ENCODE measurements at places on chromosomes 3 and 15.

GRCh38 chr15:79960502-79961212, 10.3 kb downstream of the BCL2A1 start:
- DNase-seq: no peak

- DNase-seq: no peak
These were observed 15.6 kb downstream of the CLEC3B start for GRCh38 chr3:45041666-45042065.

DNA sequence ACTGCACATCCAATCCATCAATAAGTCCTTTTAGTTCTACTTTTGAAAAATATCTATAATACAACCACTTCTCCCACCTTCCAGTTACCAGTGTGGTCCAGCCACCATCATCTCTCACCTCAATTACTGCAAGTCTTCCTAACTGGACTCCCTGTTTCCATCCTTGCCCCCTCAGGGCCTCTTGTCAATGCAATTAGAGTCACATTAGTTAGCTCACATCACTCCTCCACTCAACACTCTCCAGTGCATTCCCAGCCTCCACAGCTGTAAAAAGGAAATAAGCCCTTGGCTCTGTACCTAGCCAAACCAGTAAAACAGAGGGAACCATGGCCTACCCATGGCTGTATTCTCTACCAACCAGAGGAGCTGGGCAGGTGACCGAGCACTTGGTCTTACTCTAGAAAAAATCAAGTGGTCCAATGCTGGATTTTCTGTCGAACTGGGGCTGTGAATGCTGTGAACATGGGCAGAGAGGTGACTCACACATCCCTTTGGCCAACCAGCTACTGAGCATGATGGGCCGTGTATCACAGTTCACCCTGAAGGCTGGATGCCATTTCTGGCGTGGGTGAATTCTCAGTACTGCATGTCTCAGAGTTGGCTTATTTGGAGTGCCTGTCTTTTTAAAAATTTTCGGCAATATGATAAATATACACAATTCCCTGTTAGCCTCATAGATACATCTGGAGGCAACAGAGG, 62.5 kb upstream of the C15orf61 start:
- DNase-seq: no peak

- DNase-seq: no peak
These were observed 204.6 kb upstream of the IL12A start for GRCh38 chr3:159783780-159784742.

DNA sequence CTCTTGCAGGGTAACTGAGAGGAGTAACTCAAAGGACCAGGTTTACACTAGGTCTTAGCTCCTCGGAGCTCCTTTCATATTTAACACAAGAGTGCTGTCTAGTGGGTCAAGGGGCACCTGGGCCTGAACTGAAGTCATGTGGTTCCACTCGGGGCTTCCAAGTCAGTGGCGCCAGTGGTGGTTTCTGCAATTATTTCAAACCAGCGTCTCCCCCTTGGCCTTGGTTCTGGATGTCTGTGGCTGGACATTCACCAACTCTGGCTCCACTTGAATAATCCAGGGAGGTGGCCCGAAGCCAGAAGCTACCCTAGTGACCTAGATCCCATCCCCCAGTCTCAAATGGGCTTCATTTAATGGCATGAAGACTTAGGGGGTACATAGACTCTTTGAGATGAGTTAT, 144.3 kb upstream of the ADAMTS9 start:
- no peak for DNase-seq

DNA sequence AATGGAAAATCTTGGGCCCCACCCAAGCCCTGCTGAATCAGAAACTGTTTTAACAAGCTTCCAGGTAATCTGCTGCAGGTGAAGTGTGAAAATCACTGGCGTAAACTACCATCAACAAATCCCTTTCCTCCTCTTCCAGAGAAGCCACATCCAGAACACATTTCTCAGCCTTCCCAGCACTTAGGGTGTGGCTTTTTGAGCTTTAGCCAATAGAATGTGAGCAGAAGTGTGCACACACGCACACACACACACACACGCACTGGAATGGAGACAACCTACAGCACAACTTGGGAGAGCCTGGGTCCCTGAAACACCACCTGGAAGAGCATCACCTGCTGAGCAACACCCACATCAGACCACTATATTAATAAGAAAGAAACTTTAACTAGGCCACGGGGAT, 98.6 kb downstream of the OSBPL10 start:
- no peak for DNase-seq

GRCh38 chr3:127004641-127005397, 21.9 kb downstream of the PLXNA1 start:
- DNase-seq: no peak

GRCh38 chr3:175432376-175433025, 573.4 kb downstream of the NAALADL2 start:
- no peak for DNase-seq

- DNase-seq: no peak
These were observed 83.8 kb upstream of the BCHE start for GRCh38 chr3:165920984-165921383.

DNA sequence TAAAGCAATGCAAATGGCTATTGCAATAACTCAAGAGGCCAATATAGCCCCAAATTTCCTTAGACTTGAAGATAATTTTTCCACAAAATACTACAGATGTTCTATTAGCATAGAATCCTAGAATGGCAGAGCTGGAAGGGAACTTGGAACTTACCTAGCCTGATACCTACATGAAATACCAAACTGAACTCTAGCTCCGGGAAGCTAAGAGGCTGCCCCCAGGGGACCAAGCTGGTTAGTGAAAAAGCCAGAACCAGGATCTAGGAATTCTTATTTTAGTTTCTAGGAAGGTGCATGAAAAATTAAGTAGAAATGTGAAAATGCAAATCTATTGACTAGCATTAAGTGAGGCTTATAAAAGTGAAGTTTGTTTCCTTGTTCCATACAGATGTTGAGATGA, 256.0 kb upstream of the CBLB start:
- DNase-seq: no peak

DNA sequence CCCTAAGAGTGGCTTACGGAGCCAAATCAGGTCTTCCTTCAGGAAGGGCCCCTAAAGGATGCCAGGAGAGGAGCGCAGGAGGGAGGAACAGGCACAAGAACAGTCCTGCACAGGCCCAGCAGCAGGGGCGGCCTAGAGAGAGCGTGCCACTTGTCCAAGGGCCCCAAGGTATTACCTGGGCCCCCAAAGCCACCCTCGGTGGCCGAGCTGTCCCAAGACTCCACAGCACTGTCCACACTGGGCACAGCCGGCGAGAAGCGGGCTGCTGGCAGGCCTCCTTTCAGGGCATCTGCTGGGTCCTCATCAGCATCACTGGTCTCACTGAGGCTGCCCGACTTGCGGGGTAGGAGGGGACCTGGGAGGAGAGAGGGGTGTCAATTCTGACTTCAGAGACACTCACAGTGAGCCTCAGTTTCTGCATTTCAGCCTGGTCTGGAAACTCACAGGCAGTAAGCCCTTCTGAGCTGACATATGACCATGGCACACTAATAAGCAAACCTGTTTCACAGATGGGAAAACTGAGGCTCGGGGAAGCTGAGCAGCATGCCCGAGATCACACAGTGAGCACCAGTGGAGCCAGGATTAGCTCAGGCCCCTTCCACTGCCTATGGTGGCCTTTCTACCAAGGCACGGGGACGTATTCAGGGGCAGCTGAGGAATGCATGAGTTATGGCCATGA, 33.4 kb downstream of the GRIP2 start:
- DNase-seq: no peak

GRCh38 chr3:87426918-87427317, 150.5 kb upstream of the POU1F1 start:
- no peak for DNase-seq

DNA sequence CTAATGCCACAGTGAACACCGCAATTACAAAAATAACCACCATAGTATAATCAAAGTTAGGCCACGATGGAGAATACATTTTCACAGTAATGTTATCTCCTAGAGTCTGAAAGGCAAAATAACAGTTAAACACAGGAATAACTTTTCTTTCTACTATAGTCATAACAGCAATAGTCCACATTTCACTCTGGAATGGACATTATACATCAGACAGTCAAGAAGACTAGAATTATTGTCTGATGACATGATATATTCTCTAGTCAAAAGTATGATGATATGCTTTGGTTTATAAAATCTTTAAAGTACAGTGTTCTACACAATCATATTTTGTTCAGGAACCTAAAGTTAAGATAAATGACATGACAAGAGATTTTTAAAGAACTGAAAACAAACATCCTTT, 18.0 kb downstream of the SPPL2A start:
- DNase-seq: no peak

GRCh38 chr3:49277383-49277775, 347 bp upstream of the C3orf62 start:
- DNase-seq: no peak

DNA sequence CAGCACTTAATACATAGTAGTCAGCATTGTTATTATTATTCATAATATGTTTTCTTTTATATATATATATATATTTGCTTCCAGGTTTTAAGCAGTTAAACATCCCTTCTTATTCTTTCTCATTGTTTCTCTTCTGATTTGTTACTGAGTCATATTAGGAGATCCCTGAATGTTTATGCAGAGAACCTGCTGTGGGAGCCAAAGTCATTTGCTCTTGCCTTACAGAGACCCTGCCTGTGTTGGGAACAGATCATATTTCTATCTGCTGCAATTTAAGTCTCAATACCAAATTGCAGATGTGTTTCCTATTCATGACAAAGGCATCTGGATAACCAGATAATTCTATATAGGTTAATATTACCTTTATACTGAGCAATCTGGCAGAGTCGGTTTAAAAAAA, 323.0 kb upstream of the UMPS start:
- DNase-seq: no peak

DNA sequence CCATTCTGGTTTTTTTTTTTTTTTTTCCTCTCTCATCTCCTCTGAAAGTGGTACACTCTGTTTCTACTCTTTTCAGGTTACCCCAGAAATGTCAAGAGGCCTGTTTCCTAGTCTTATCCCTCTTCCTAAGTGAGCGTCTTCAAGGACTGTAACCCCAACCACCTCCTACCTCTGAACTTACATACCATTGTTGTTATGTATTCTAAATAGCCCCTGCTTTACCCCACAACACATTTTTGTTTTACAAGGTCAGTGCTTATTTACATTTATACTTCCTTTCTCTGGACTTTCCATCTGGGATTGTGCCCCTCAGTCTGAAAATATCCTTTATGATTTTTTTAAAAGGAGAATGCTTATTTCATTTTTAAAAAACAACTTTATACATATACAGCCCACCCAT, 38.8 kb downstream of the PTH1R start:
- DNase-seq: no peak

GRCh38 chr15:71082803-71083202, 32.5 kb upstream of the THSD4 start:
- no peak for DNase-seq

DNA sequence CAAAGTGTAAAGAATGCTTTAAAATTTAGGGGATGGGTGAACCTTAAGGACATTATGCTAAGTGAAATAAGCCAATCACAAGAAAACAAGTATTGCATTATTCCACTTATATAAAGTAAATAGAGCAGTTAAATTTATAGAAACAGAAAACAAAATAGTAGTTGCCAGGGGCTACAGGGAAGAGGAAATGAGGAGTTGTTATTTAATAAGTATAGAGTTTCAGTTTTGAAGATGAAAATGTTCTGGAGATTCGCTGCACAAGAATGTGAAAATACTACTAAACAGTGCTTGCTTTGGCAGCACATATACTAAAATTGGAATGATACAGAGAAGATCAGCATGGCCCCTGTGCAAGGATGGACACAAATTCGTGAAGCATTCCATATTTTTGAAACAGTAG, 32.0 kb downstream of the DNAH12 start:
- no peak for DNase-seq

GRCh38 chr15:79916502-79917132, 19.8 kb upstream of the MTHFS start:
- DNase-seq: no peak

DNA sequence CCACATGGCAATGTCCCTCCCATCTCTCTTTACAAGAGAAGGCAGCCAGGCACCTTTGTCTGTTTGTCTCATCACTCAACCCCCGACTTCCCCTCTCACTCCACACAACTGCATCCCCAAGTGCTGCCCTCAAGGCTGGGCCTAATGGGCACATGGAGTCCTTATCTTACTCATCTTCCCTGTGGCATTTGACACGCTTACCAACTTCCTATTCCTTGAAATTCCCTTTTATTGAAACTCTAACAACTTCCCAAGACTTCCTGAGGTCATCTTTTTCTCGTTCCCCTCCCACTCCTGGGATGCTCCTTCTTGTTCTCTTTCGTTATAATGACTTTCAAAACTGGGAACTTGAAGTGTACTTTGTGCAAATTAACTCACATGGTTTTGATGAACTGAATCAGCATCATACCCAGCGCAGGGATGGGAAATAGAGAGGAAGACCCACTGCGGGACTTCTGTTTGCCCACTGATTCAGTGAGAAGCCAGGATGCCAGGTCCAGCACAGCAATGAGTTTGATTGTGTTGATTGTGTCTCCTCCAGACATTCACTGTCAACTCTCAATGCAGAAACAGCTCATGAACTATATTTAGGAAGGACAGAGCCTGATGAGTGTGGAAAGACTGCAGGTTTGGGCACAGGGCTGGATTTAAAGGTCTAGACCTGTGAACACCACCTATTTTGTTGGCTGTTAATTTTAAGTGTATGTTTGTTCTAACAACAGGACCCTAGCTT, 104.7 kb upstream of the TNIK start:
- DNase-seq: no peak

GRCh38 chr15:31102374-31103342, 1.1 kb upstream of the TRPM1 start:
- no peak for DNase-seq

DNA sequence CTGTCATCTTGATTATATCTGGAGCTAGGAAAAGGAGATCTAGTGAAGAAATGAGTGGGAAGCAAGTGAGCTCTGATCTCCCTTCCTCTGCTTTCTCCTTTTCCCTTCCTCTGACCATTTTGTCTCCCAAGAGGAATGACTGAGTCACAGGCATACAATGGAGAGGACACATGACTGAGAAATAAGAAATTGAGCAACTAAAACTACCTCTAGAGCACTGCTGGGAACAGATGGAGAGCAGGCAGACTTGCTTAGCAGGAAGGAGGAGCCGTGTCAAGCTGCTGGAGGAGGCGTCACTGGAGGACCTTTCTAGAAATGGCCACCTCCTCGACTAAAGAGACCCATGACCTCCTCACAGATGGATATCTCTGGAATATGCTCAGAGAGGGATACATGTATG, 66.9 kb upstream of the MYO5C start:
- no peak for DNase-seq

DNA sequence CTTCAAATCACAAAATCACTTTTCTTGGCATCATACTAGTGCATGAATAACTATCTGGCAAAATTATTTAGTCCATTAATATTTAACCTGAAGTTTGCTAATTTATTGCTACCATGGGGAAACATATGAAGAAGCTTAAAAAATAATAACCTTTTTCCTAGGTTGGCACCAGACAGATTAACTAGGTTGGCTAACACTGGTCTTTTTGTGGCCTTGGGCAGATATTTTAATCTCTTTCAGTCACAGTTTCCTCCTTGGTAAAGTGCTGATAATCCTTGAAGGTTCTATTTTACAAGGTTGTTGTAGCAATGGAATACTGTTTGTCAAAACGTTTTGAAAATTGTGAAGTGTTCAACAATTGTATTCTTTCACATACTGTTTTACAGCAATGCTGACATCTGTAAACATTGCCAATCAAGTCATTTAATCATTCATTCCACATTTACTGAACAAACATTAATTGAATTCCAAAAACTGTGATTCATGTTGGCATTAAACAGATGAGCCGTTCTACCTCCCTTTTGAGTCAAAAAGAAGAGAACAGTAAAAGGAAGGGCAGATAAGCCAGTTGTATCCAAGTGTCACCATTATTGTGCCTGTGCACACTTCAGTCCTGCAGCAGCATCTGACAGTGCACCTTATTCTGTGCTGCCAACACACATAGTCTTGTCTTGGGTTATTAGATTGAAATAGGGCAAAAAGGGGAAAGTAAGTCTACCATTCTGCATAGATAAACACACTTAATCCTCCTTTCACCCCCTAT, 21.9 kb downstream of the EPHA6 start:
- no peak for DNase-seq
